ENCODE measurements at places on chromosomes 3 and 15.

DNA sequence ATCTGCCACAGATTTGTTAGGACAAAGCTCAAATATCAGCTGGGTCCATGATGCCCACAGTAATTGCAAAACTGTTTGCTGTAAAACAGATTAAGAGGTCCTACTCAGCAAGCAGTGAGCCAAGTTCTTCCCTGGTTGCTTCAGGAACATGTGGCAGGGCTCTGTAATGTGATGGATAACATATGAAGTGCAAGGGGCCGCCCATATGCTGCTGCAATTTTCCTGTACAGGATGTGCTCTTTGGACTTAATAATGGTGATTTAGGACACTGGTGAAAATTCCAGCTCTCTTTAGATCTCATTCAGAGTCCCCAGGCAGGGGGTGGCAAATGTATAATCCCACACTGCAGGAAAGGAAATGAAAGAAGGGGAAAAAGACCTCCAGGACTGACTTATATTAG lies 289.4 kb downstream of the LSAMP start:
- no peak for DNase-seq

DNA sequence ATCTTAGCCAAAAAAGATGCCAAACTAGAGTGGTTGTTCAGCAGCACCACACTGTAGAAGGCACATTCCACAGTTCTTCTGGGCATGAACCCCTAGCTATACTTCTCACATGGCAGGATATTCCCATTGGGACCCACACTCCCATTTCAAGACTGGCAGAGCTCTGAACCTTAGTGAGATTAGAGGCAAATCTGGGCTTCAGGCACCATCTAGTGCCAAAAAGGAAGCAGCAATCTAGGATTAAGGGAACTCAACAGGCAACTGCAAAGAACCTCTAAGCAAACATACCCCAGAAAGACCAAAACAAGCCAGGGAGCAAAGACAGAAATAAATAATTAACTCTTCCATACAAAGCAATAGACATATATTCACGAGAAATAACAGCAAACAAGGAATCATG lies 66.2 kb downstream of the TAFA4 start:
- DNase-seq: no peak

DNA sequence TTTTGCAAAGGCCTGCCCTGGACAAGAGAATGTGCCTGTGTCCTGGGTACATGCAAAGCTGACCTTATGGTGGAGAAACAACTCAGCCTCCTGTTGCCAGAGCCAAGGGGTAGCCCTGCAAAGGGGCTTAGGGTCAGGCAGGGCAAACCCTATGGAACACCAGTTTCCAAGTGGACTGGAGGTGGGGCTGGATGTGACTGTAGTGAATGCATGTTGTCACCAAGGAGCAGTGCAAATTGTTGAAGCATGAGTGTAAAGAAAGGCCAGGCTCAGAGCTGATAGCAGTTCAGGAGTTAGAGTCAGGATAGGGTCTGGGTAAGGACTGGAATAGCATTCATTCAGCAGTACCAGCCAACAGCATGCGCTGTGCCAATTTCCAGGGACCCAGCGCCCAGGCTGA lies 82.9 kb upstream of the PXYLP1 start:
- no peak for DNase-seq

DNA sequence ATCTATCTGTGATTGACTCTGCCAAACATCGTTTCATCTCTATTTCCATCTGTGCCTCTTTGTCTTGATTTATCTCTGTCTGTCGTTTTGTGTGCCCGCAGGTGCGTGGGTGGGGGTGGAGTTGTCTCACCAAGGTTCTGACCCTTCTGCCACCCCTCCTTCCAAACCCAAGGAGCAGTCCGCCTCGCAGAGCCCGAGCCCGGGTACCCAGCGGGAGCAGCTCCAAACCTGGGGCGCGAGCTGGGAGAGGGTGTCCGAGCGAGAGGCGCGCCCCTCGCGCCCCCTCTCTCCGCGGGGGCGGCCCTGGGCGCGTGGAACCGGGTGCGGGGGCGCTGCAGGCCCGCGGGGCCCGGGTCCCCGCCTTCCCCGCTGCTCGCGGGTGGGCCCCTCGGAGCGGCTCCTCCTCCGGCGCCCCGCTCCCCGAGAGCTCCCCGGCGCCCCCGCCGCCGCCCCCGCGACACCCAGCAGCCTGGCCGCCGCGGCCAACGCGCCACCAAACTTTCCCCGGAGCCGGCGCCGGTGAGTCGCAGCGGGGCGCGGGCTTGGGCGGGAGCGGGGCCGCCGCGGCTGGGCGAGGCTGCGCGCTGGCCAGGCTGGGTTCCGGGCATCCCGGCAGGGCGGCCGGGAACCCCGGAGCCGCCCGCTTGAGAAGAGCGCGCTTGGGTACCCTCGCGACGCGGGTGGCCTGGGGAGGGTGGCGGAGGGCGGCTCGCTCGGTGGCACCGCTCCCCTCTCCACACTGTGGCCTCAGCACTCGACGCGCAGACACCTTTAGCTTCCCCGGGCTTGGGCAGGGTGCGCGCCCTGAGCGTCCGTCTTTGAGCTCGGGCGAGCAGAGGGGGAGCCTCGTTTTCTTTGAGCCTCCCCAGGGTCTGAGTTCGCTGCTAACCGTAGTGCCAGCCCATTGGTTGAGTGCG lies at the start of gene HRH1:
TSS of gene HRH1 (plus strand) at position 458 of the 917 bp plus-strand sequence. CDS start 104,545 bp downstream, outside the sequence.
- no peak for DNase-seq

DNA sequence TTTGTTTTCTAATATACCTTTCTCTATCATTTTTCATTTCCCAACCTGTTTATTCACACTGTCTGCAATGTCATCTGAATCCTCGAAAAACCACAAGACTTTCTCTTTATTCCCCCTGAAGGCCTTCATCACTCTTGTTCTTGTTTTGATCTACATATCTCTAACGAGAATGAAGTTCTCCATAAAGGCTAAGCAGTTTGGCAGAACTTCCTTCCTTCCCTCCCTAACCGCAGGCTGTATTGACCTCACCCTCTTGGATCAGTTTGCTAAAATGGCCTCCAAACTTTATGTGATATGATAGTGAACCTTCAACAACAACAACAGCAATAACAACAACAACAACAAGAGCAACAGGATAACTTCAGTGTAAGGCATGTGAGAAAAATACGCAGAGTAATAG lies 392.8 kb downstream of the TIGIT start:
- no peak for DNase-seq

GRCh38 chr3:124934577-124934976 lies at the start of gene MUC13:
TSS of gene MUC13 (minus strand) at chr3:124934751. CDS start at chr3:124934712, 39 bp downstream.
- no peak for DNase-seq

DNA sequence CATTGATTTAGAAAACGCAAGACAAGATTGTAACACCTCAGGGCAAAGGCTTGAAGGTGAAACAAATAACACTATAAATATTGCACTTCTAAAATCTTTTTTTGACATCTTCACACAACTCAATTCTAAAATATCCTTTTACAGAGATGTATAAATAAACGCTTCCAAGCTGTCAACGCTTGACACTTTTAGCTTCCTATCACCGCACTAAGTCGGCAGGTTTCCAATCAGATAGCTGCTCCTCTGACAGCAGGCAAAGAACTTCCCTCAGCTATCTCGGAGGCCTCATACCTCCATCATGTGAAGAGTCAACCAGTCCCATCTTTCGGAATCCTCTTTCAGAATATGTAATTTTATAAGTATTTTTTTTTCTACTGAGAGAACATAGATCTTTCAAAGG lies 71.0 kb downstream of the PCOLCE2 start:
- no peak for DNase-seq

DNA sequence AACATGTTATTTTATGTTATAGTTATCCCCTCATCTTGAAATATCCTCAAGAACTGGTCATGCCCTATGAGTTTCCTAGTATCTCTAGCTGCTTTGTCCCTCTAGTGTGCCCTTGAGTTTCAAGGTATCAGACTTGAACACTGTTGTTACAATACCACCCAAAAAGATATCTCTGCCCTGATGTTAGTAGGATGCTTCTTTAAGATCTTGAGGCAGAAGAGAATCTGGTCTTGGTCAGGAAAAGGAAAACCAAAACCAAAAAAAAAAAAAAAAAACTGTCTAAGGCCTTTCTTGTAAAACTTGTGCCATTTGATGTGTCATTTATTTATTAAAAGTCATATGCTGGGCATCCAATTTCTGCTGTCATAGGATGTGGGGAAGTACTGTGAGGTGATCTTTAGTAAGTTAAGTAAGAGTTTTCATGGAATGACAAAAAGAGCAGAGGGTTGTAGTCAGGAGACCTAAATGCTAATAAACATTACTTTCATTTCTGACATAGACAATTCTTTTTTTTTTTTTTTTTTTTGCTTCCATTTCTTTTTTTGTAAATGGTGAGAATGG lies 229.7 kb downstream of the NECTIN3 start:
- DNase-seq: no peak

GRCh38 chr15:37693926-37694325 lies 240.5 kb upstream of the TMCO5A start:
- no peak for DNase-seq

DNA sequence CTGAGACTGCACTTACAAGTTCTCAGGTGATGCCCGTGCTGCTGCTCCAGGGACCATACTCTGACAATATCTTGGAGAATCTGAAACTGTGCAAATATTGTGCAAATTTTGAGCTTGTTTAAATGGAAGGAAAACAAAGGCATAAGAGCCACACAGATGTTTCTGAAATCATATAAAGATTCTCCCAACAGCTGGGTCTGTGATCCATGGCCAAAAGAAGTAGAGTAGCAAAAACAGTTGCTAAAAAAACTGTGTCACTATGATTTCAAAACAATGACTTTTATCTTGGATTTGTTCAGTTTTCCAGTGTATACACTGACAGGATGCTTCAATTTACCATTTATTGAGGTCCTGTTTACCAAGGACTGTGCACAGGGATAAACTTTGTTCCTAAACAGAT lies 25.3 kb downstream of the NPTN start:
- DNase-seq: no peak

Measured in CD4-positive, alpha-beta T cell treated with Interleukin-21 for 1 hour (primary cell).